Stimulated activated CD8-positive, alpha-beta memory T cell treated with anti-CD3 and anti-CD28 coated beads, Interleukin-7, amount 100 ng/mL, for 1 hour (primary cell): ENCODE measurements at places on chromosomes 11 and 22.

- no peak for DNase-seq
Observed at GRCh38 chr11:101955278-101955677, 39.0 kb upstream of the ANGPTL5 start.

DNA sequence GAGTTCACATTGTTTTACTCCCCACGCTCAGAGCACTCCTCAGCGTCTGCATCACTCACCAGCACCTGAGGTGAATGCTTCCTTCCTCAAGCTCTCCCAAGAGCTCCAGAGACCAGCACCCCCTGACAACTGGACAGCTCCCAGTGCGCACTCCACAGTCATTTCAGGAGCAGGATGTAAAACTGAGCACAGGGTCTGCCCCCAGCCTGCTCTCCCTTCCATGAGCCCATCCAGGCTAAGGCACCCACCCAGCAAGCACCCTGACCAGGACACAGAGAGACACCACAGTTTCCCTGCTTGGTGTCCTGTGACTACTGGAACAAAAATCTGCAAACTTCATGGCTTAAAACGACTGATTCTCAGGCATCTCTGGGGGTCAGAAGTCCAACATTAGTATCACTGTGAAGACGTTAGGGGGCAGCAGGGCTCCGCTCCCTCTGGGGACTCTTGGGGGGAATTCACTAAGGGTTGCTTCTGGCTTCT lies 3.3 kb downstream of the SCGB1D2 start:
- DNase-seq: no peak

- DNase-seq: no peak
Observed at GRCh38 chr22:42062506-42063170, 8.0 kb downstream of the NAGA start.

GRCh38 chr11:95699631-95700470 lies 89.7 kb downstream of the FAM76B start:
- DNase-seq: no peak

DNA sequence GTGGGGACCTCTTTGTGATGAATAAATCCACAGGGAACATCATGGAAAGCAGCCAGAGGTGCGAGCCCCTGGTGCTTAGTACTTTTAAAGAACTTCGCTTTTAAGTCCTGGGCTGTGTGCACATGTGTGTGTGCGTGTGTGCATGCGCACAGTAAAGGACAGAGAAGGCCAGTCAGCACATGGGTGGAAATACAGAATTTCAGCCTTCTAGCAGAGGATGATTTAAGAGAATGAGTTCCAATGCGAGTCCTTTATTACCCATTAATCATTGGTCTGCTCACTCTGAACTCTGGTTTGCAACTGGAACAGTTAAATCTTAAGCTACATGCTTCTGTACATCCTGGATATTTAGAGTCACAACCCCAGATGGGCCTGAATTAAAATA lies 18.9 kb downstream of the TEAD1 start:
- DNase-seq: no peak

GRCh38 chr11:84097186-84097585 lies 811.0 kb upstream of the CCDC90B start:
- no peak for DNase-seq

DNA sequence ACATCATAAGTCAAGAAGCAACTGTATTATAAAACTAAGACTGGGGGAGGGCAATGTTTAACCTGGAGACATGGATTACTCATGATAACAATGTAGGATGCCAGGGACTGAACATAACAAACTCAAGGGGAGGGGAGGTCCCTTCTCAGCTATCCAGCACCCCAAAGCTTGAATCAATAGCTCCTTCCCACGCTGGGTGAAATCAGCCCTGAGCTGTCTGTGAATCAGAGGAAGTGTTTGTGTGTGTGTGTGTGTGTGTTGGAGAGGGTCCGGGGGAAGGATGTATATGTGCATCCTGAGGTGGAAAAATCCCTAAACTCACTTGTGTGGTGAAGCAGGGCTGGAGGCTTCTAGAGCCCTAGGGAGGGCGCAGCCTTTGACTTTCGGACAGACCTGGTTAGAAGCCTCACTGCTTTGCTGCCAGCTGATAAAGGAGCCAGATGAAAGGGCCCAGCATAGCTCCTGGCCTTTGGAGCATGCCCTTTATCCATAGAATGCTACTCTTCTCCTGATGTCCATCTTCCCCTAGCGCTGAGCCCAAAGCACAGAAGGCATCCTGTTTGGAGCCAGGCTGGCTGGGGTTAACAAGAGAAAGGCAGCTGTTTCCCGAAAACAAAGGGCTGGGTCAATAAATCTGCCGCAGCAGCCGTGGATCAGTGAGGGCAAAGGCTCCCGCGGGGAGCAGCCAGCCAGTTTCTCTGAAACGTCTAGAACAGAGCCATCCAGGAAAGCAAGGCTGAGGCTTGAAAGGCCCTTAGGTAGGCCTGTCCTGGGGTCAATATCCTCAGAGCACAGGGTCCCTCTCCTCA lies 35.8 kb downstream of the TNKS1BP1 start:
- DNase-seq: no peak

DNA sequence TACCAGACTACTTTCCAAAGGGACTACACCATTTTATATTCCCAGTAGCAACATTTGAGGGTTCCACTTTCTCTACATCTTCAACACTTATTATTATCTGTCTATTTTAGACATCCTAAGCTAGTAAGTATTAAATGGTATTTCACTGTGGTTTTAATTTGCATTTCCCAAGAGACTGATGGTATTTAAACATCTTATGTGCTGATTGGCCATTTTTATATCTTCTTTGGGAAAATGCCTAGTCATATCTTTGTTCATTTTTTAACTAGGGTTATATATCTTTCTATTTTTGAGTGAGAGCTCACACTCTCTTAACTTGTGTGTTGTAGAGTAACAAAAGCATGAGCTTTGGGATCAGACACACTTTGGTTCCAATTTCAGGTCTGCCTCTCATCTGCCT lies 73.7 kb downstream of the PRCP start:
- no peak for DNase-seq

DNA sequence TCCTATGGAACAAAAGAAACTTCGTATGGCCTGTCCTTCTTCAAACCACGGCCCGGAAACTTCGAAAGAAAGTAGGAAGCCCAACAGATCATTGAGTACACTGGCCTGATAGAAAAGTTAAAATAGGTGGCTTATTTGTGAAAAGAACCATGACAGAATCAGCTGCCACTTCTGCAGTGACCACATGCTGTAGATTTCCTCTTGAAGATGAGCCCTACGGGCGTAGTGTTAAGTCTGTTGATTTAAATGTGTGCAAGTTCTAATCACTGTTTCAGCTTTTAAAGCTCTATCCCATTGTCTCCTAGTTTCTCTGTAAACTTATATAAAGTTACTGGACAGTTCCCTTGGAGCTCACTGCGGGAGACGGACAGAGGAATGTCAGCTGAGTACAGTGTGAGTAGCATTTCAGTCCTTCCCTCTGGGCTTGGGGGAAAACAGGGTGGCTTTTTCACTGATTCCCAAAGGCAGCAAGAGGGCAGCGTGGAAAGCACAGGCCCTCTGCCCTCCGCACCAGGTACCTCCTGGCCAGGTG lies 17.8 kb downstream of the SAMM50 start:
- no peak for DNase-seq

- no peak for DNase-seq
Observed at GRCh38 chr11:97893612-97894011, 1127.1 kb upstream of the CNTN5 start.

DNA sequence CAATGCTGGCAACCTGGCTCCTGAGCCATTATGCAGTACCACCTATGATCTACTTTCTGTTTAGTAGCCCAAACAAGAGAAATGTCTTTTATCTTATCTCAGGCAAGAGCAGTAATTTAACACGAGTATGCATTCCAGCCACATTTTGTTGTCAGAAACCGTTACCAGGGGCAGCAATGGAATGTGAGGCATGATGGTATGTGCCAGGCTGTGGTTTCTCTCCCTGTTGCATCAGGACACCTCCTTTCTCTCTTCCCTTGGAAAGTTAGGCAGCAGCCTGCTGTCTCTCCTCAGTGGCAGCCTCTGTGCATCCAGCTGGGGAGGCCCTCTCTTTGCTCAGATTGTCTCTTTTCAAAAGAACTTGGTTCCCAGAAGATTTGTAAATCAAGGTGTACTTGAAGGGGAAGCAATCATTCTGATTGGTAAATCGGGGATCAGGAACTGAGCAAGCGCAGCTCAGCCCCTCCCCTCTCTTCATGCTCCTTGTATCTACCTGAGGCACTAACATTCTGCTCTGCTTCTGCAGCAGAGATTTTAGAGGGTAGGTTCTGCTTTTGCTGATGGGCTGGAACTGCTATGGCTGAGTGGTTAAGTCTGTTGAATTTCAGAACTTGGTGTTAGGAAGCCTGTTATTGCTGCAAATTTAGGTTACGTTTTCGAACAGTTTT lies 229.2 kb downstream of the ADAMTS15 start:
- DNase-seq: no peak
